Articular chondrocyte of knee joint (primary cell): ENCODE measurements at places on chromosomes 6 and 20. TPM values are rescaled to one million over a fixed set of nuclear protein-coding genes. Genes with fewer than 3 reads are reported as not detected.

CFB gene
- total RNA-seq, result 26.9 and 34.6 TPM in 2 replicates

OPN5 gene
- total RNA-seq, result not detected in 2 replicates

DEFB125 gene
- total RNA-seq, result not detected in 2 replicates

TP53INP2 gene
- total RNA-seq, result 8.9 and 14.1 TPM in 2 replicates

GHRH gene
- not detected in 2 replicates for total RNA-seq
